NCI-H1694 (cell line): ENCODE measurements at places on chromosomes 12 and 14.

- DNase-seq = no peak
These were observed 23.7 kb downstream of the GSTZ1 start for GRCh38 chr14:77344377-77344996.

DNA sequence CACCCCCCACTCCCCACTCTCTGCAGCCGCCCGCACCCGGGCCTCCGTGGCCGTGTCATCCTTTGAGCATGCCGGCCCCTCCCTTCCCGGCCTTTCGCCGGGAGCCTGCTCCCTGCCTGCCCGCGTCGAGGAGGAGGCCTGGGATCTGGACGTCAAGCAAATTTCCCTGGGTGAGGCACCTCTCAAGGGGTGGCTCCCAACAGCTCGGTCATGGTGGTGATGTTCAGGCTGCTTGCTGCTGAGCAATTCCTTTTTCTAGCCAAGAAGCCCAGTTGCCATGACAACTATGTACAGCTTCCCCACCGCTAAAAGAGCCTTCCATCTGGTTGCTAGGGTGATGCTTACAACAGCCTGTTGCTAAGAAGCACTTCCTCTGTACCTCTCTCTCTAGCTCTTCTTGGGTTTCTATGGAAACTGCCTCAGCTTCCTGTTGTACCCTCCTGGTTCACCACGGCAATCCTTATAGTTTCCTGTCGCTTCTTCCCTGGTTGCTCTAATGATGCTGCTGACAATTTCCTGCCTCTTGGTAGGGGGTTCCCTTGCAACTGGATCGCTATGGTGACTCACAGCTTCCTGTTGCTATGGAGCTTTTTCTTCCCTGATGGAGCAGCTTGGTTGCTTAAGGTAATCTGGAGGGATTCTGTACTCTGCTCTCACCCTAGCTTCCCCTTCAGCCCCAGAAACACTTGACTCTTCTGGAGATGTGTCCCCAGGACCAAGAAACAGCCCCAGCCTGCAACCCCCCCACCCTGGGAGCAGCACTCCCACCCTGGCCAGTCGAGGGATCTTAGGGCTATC lies 11.0 kb downstream of the ZNF219 start:
- peak; percentile 38 for DNase-seq

DNA sequence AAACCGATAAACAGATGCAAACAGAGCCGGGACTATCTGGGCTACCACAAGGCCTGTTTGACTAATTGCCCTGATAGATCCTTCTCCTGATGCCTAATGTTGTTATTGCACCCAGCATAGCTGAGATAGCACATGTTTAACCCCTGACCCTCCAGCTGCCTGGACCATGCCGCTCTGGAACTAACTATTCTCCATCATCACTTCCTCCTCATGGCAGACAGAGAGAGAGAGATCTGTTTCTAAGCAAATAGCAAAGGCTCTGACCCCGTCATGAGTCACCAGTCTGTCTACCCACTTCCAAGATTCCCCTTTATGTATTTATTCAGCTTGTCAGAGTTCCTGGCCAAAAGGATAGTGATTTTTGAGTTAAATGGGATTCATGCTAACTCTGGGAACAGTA lies 58.2 kb upstream of the FLRT2 start:
- DNase-seq = no peak

DNA sequence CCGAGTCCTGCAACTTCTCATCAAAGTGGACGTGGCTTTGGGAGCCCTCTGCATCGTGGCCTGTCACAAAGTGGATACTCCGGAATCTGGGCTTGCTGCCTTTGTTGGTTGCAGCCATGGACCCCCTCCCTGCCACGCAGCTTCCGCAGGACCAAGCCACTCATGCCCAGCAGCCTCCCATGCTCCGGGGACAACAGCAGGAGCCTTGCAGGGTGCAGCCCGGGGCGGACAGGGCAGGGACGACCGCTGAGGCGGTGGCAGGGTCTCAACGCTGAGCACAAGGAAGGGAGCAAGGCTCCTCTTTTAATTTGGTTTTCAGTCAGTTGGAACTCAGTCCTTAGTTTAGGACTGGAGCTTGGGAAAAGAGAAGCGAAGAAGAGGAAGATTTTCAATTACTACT lies 12.1 kb upstream of the ADCY6 start:
- DNase-seq = no peak

DNA sequence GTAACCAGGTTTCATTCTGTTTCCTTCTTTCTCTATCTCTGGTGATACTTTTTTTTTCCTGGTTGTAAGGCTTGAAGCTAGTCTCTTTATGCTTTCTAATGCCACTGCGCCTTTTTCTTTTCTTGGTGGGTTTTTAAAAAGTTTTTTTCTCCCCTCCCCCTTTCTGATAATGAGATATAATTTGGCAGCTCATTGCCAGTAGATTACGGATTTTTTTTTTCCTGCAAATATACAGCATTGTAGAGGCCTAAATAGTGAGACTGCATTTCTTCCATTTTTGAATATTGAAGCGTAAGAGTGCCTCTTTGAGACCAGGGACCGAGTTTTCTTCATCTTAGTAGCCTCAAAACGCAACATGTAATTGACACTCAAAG lies 1.1 kb downstream of the PAPOLA start:
- no peak for DNase-seq

- no peak for DNase-seq
These were observed 337.1 kb downstream of the PCNX1 start for GRCh38 chr14:71244341-71244740.

DNA sequence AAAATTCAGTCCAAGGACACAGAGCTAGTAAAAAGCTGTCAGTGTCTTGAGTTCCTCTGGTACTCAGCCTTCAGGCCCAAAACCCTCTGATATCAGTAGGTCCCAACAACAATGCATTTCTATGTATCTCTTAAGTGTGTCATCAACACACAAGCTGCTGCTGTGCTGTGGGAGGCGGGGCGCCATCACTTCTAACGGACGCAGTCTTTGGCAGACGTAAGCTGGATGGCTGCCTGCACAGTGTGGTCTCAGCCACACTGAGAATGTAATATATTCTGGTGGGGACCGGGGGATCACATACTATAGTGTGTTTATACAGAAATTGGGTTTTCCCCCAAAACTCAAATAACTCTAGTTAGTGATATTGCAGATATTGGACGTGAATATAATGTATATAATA lies 123.9 kb downstream of the SUDS3 start:
- no peak for DNase-seq

- DNase-seq = no peak
These were observed 26.6 kb downstream of the TRAFD1 start for GRCh38 chr12:112151766-112152541.

GRCh38 chr14:56273155-56273554 lies 154.9 kb downstream of the PELI2 start:
- no peak for DNase-seq

GRCh38 chr12:30719060-30719459 lies 23.4 kb upstream of the IPO8 start:
- DNase-seq = no peak

DNA sequence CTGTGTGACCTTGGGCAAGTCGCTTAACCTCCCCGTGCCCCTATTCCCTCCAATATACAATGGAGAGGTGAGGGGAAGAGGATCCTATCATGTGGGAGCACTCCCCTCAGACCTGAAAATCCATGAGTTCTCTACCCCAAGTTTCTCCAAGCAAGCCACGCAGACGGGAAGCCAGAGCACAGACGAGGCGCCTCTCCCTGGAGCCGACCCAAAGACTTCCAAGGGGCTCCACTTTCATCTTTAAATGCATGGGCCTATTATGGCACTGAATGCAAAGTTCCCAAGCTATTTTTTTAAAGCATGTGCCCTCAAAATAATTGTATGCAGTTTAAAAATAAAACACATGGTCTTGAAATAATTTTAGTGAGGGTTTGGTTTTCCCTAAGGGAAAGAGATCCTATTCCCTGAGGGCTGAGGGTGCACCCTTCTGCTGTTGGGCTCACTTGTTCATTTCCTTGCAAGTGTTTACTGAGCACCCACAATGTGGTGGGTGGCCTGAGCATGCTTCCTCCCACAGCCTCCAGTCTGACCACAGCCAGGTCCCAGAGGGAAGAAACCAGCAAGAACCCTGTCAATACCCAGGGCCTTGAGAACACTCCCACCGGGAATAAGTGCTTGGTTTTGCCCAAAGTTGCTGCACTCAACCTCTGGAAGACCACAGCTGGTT lies 14.6 kb downstream of the CMKLR1 start:
- no peak for DNase-seq

DNA sequence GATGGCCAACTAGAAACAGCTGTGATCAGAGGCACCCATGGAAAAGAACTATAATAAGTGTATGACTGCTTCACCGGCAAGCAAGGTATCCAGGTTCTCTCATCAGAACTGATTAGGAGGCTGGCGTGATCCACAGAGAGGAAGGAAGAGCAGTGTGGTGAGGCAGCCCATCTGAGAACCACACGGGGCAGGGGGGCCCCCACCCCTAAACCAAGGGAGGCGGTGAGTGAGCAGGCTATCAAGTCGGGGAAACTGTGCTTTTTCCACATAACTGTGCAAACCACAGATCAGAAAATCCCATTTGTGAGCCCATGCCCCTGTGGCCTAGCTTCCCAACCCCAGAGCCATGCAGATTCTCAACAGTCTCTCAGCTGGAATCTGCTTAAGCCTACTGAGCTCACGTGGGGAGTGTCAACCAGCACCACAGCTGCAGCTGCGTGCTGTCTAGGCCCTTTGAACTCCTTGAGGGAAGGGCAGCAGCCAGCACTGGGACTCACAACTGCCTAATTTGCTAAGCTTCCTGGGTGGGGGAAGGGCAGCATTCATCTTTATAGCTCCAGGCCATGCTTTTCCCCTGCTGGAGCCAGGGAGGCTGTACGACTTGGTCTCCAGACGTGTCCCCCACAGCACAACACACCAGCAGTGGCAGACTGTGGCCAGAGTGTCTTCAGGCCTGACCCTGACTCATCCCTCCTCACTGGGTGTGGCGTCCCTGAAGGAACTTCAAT lies 444.4 kb upstream of the ATP2B1 start:
- DNase-seq = no peak

DNA sequence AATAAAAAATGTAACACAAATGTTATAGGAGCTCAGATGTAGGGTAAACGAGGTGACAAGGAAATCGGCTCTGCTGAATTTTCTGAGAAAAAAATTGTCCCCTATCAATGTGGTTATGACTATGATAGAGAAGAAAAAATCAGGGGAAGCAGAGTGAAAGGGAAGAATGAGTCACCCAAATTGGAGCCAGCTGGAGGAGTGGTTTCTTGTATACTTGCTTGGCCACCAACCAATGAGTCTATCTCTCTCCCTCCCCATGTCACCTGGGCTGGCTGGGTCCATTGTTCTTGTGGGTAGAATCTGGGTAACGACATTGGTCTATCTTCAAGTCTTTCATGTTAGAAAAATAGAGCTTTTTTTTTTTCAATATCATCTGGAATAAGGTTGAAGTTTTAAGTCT lies 196.6 kb upstream of the FLRT2 start:
- DNase-seq = no peak

- no peak for DNase-seq
These were observed 24.5 kb upstream of the ULK1 start for GRCh38 chr12:131869871-131870418.

GRCh38 chr14:71967704-71968103 lies 35.5 kb downstream of the RGS6 start:
- DNase-seq = no peak

GRCh38 chr14:92959761-92960680 lies 37.1 kb downstream of the CHGA start:
- no peak for DNase-seq

DNA sequence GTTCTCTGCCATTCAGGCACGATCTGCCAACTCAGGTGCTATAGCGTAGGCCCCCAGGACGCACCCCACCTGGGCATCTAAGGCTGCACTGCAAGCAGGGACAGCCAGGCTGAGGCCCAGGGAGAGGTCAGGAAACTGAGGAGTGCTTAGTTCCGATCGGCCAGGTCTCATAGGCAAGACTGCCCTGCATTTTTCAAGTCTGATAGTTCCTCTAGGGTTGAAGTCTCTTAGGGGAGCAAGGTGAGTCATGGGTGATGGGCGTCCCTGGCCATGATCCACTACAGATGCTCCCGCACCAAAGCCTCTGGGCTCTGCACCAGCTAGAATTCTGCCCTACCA lies 13.2 kb downstream of the NOPCHAP1 start:
- DNase-seq = no peak

GRCh38 chr14:72796935-72797334 lies 97.0 kb downstream of the DPF3 start:
- no peak for DNase-seq

DNA sequence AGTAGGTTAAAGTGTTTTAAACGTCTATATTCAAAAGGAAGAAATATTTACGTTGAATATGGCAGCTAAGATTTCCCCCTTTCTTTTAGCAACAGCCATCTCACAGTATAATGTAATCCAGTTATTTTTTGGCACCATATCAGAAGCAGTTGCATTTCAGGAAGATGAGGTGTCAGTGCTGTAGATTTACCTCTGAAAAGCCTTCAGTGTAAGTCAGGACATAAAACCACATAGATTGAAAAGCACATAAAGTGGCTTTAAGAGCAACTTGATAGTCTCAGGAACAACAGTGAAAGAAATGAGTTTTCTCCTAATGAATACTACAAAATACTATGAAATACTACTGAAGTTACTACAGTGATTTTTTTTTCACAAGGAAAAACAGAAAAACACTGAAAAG lies 6.9 kb downstream of the MLH3 start:
- DNase-seq = no peak

- no peak for DNase-seq
These were observed 56.6 kb downstream of the TTC9 start for GRCh38 chr14:70698288-70698687.

DNA sequence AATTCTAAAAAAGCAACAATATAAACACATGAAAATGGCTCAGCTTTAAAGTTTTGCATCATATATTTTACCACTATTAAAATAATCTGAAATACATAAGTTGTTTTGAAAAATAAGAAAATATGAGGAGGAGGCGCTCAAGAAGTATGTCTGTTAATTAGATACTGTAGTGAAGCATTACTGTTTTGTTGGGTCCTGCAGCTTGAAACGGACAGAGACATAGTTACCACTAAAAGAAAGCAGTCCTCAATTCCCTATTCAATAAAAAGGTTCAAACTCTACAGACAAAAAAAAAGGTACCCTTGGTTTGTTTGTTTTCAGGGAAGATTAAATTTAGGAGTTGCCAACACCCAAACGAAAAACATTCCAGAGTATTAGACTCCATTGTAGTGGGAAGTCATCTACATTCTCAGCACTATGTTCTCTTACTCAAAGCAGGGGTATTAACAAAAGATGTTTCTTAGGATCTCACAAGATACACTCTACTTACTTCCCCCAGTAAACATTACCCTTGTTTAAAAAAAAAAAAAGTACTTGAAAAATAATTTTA lies 3.0 kb downstream of the PAWR start:
- no peak for DNase-seq

- DNase-seq = no peak
These were observed 9.6 kb downstream of the ACADS start for GRCh38 chr12:120735181-120735580.

DNA sequence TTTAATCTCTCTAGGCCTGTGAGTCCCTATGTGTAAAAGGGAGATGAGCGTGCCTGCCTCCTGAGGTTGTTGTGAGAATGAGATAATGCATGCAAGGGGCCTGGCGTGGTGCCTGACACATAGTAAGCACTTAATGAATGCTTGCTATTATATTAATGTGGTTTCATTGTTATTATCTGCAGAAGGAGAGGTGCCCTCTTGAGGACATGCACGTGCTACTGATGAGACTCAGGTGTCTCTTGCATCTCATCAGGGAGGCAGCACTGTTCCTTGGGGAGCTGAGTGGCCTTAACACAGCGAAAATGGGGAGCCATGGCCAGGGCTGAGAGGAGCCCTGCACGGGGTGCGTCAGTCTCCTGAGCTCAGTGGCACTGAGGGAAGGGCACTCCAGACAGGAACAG lies 29.9 kb upstream of the BCDIN3D start:
- no peak for DNase-seq

GRCh38 chr14:44712024-44712815 lies 205.1 kb upstream of the FSCB start:
- DNase-seq = no peak

GRCh38 chr12:42284157-42284556 lies 41.7 kb downstream of the ZCRB1 start:
- no peak for DNase-seq
